ENCODE measurements at places on chromosomes 2 and 18.

- no peak for DNase-seq
- H3K27ac ChIP-seq, result no peak overlapping the region
- no peaks in the 10 kb centered on the region for H3K4me1 ChIP-seq
- H3K36me3 ChIP-seq, result peaks cover 9% of the 10 kb centered on the region
- peaks cover 8% of the 10 kb centered on the region for H3K27me3 ChIP-seq
Observed at GRCh38 chr2:97727296-97727695, 13.9 kb downstream of the ZAP70 start.

- H3K27ac ChIP-seq, result no peak overlapping the region
- no peak overlapping the region for H3K4me3 ChIP-seq
- H3K27me3 ChIP-seq, result peaks cover 10% of the 10 kb centered on the region
- no peaks in the 10 kb centered on the region for H3K4me1 ChIP-seq
- H3K36me3 ChIP-seq, result no peaks in the 10 kb centered on the region
Observed at GRCh38 chr2:217254111-217254510, 394.2 kb upstream of the TNP1 start.

DNA sequence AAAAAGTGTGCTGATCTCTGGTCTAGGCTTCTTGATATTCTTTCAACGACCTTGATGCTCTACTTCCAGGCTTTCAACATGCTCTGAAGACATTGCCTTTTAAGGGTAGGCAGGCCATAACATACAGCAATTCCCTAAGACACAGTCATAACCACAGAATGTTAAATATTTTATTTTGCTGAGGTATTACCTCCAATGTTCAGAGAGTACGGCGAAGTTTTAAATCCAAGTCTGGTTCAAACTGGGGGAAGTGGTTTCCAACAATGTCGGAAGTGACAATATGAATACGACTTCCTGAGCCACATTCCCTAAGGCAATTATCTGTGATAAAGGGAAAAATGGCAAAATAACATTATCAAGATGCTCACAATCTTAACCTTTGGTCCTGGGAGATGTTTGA, 1077.9 kb upstream of the PIK3C3 start:
- H3K27ac ChIP-seq, result no peak overlapping the region
- DNase-seq, result no peak
- H3K4me3 ChIP-seq, result no peak overlapping the region
- H3K4me1 ChIP-seq, result no peaks in the 10 kb centered on the region

DNA sequence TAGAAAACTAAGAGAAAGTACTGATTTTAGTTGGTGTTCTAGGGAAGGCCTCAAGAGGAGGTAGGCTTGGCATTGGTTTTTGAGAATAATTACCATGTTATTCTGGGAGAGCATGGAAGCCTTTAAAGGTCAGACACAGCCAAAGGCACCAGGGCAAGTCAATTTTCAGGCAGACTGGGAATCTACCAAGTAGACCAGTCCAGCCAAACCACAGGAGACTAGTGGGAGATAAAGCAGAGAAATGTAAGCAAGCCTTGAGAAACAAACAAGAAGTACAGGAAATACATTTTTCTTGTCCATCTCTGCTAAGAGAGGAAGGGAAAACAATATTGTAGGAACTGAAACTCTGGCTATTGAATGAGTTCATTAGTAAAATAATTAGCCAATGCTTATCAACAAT, 5.5 kb upstream of the CCDC68 start:
- peaks cover 9% of the 10 kb centered on the region for H3K27me3 ChIP-seq
- no peak overlapping the region for H3K4me3 ChIP-seq
- H3K4me1 ChIP-seq, result peaks cover 17% of the 10 kb centered on the region
- peak overlapping the region; percentile 10 for H3K27ac ChIP-seq
